GM12864 (cell line): ENCODE measurements at places on chromosomes 11 and 22.

DNA sequence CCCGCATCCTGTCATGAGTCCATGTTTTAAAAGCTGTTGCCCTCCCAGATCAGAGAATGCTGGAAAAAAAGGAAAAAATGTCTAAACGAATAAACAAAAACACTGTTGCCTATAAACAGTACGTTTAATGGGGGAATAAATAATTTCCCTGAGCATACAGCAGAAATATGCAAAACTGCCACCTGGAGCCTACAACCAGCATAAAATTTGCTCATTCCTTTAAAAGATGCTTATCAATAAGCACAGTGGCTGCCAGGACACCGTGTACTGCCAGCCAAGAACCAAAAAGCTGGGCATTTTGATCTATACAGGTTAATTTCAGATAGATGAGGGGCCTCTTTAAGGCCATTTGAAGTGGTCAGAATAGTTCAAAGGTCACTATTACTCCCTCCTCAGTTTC is 5.7 kb upstream of the CPT1A start:
- no peak for DNase-seq

DNA sequence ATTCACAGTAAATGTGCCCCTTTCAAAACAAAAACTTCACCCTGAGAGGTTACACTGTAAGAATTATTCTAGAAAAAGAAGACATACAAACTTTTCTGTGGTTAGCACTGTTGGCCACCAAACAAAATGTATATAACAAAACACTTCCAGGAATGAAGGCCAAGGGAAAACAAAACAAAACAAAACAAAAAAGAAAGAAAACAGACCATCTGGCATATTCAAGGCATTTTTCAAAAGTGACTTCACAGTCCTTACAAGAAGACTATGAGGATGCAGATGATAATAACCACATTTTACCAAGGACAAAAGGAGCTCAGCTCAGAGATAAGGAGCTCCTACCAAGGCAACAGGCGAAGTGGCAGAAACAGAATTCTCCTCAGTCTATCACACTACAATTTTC is 24.9 kb downstream of the CTSC start:
- DNase-seq = no peak

DNA sequence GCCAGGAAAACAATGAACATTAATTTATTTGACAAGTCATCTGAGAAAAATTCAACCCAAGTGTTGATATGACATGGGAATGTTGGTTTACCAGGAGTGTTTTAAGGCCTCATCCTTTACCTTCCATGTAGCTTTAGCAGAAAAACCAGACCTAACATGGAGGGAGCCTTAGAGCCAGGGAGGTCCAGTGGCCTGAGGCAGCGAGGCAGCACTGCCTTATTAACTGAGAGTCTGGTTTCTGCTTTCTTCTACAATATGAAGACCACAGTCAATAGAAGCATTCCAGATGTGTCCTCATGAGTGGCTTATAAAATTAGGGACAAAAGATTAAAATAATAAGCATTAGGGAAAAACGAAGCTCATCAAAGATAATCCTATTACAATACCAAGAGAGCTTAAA is 61.5 kb downstream of the DKK3 start:
- no peak for DNase-seq

DNA sequence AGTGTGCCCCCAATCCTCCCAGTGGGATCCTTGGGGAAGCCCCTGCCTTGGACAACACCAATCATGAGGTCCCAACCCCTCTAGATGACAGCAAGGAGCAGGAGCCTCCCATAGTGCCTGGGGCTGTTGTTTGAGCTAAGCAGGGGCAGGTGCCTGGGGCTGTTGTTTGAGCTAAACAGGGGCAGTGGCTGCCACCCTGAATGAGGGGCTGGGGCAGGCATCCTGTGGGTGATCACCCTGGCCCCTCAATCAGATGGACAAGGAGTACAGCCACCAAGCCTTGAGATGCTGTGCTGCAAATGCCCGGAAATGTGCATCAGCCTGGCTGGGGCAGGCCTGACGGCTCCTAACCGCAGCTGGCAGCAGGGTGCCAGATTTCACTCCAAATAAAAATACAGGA is 66.7 kb downstream of the MYEOV start:
- DNase-seq = no peak

DNA sequence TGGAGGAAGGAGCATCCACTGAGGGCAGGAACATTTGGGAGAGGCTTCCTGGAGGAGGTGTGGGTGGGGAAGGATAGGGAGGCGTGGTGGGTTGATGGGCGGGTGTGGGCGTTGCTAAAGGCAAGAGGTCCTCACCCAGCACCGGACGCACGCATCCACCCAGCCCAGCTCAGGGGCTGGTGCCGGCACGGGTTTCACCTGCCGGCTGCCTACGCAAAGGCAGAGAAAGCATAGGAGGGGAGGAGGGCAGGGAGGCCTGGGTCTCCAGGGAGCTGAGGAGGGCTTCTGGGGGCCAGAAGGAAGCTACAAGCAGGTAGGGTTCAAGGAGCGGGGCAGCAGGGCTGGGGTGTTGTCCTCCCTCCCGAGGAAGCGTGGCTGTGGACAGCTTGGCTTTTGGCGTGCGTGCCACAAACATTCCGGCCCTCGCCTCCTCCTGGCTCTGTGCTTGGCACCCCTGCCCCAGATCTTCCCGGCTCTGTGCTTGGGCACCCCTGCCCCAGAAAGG is 7.8 kb downstream of the SSH3 start:
- DNase-seq = no peak

DNA sequence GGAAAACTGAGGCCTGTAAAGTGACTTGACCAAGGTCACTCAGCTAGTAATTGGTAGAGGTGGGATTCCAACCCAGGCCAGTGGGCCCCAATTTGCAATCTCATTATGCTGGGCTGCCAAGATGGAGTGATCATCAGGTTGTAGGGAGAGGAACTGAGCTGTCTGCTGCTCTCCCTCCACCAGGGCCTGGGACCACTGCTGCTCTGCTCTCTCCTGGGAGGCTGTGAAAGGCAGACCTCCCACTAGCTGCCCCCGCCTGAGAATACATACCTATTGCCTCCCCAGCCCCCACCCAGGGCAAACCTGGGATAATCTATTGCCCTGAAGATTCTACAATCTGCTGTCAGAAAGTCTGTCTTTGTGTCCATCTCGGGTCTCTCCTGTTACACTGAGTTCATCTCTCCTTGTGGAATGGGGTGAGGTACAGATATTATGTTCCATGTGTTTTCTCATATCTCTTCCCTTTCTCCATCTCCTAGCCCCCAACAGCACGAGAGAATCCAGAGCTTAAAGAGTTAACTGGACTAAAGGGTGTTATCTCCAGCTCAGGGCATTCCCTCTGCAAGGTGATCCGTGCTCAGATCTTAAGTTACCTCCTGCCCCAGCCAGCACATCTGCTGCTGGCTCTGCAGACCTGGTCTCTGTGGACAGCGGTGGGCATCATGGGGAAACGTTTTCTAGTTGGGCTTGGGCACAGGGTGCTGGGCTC is 5.6 kb downstream of the NECTIN1 start:
- DNase-seq = no peak

DNA sequence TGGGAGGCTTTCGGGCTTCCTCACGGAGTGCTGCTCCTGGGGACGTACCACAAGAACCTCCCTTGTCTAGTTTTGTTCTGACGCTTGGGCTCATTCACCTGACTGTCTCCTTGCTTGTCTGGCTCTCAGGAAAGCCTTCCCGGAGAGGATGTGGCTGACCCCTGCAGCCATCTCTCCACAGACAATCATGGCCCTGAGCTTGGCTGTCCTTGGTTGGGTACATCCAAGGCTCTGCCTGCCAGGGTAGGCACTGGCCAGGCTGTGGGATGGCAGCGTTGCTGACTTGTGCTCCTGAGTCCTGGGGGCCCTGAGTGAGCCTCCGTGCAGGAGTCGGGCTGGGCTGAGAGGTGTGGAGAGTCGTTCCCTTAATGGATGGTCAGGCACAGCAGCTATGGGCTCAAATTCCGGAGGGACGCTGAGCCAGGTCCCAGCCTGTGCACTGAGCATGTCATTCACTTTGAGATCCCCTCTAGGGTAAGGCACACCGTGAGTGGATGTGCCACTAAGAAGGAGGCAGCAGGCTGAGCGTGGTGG is 32.8 kb downstream of the BCR start:
- no peak for DNase-seq

- no peak for DNase-seq
These were observed 19.4 kb upstream of the CABP7 start for GRCh38 chr22:29700206-29700899.

DNA sequence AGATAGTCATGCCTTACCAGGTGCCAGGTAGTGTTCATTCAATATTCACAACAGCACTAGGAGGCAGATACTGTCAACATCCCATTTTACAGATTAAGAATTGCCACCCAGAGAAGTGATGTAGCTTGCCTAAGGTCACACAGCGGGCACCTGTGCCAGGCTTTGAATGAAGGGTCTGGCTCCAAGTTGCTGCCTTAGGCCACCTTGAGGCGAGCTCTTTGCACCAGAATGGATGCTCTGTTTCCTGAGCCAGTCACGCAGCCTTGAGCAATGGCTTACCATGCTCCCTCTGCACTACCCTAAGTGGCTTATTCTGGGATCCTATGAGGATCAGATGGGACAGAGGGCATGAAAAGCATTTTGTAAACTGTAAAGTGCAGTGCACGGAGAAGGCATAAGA is 25.1 kb upstream of the TIMP3 start:
- no peak for DNase-seq

DNA sequence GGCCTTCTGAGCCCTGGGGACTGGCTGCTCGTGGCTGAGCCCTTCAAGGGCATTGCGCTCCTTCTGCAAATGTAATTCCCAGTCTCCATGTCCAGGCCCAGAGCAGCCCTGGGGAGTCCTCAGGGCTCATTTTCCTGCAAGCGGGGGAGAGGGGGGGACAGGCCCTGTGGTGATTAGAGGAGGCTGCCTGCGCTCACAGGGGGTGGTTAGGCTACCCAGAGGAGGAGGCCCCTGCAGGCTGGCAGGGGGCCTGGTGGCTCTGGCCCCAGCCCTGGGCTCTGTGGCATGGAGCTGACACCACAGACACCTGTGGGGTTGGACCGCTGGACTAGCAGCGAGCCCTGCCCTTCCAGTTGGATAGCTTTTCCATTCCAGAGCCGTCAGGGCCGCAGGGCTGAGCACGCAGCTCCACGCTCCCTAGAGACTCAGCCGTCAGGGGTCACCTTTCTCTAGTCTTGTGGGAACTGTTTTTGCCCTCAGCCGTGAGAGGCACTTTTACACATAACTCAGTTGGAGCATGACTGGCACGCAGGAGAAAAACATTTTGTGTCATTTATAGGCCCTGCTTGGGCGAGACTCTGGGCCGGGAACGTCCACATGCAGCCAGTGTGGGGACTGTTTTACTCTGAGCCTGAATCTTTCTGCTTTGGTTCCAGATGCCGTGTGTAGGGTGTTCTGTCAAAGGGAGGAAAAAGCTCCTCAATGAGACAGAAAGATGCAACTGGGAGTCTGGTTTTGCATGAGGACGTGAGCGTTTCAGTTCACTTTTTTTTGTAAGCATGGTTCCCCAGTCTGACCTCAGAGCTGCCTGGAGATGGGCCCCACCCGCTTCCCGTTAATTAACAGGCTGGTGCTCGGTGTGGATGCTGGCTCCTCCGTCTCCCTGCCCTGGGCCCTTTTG is 58.1 kb downstream of the LRP5 start:
- peak; percentile 85 for DNase-seq

DNA sequence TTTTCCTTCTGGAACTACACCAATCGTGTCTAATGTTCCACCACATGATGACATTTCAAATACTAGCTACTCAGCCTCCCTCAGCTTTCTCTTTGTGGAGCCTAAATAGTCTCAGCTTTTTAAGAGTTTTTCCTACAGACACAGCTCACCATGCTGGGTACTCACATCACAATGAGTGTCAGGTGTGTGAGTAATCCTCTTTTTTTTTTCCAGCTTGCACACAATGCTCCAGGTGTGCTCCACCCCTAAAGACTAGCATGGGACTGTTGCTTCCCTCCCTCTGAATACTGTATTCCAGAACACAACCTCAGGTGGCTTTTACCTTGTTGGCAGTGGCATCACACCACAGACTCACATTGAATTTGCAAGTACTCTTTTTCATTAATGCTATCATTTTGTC is 11.7 kb downstream of the BTG4 start:
- DNase-seq = no peak

DNA sequence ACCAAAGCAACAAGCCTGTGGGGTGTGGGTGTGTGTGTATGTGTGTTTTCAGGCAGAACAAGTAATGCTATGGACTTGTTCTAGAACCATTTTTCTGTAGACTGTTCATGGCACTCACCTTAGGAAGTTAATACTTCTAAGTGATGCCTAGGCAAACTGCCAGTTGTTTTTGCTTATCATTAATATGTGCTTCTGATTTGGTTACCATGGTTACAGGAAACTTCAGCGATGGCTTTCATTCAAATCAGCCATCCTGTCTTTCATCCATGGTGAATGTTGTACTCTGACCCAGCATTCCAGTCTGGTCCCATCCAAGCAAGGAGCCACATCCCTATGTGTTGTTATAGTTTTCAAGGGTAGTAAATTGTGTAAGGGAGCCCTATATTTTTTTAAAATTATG is 49.8 kb upstream of the ARHGAP20 start:
- DNase-seq = no peak

DNA sequence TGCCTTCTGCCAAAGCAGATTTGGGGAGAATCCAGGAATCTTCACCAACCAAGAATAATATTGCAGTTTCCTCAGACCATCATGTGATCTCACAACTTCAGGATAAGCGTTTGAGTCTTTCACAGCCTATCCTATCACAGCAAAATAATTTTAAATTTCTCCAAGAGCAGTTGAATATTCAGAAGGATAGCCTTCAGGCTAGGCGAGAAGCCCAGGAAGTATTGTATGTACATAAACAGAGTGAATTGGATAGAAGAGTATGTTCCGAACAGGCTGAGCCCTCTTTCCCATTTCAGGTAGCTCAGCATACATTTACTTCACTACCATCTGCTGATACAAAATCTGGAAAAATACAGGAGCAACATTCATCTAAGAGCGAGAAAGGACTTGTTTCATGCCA is 36.1 kb downstream of the CEP295 start:
- DNase-seq = no peak

DNA sequence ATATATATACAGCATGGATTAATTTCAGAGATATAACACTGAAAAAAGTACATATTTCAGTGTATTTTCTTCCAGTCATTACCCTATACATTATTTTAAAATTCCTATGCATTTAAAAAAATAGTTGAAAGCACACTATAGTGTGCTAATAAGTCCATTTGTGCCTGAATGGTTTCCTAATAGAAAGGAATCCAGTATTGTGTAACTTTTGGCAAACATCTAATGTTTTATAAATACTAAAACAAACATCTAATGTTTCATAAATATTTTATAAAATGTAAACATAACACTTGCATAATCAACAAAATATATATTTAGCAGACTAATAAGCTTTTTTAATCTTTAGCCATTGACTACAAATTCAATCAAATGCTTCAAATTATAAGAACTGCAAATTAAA is 126.6 kb upstream of the FIBIN start:
- no peak for DNase-seq

GRCh38 chr11:134243913-134244312 is 9.2 kb downstream of the THYN1 start:
- no peak for DNase-seq

- DNase-seq = no peak
These were observed 5.1 kb downstream of the APBB1 start for GRCh38 chr11:6413791-6414201.

GRCh38 chr11:95282291-95282751 is 51.3 kb upstream of the SESN3 start:
- no peak for DNase-seq
